CD4-positive, alpha-beta memory T cell (primary cell): ENCODE measurements at places on chromosomes 12 and 14.

GRCh38 chr14:66476964-66477363, 9.2 kb upstream of the CCDC196 start:
- DNase-seq = no peak

GRCh38 chr14:104993808-104994591, 8.4 kb downstream of the CLBA1 start:
- DNase-seq = no peak

GRCh38 chr12:49930515-49931288, 19.8 kb upstream of the AQP2 start:
- DNase-seq = no peak

DNA sequence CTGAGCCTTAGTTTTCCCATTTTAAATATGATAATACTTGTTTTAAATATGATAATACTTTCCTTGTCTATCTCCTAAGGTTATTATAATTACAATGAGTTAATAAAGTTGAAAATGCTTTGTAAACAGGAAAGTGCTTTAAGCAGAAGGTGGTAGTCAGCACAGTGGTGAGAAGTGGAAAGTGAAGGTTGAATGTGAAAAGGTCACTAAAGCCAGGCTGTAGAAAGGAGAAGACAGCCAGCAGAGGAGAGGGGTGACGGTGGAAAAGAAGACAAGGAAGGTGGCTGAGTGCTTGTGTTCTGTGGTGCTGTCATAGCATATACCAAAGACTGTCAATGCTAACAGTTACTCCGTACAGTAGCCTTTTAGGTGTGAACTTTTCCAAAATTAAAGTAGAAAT, 117.8 kb downstream of the ESR2 start:
- DNase-seq = no peak

DNA sequence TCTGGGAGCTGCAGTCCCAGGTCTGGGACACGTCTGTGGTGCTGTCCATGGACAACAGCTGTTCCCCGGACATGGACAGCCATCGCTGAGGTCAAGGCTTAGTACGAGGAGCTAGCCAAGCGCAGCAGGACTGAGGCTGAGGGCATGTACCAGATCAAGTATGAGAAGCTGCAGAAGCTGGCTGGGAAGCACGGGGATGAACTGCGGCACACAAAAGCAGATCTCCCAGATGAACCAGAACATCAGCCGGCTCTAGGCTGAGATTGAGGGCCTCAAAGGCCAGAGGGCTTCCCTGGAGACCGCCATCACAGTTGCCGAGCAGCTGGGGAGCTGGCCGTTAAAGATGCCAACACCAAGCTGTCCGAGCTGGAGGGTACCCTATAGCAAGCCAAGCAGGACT, 375.3 kb downstream of the SEC23A start:
- no peak for DNase-seq

- DNase-seq = no peak
Measured at GRCh38 chr12:24483732-24484131, 465.2 kb downstream of the BCAT1 start.

DNA sequence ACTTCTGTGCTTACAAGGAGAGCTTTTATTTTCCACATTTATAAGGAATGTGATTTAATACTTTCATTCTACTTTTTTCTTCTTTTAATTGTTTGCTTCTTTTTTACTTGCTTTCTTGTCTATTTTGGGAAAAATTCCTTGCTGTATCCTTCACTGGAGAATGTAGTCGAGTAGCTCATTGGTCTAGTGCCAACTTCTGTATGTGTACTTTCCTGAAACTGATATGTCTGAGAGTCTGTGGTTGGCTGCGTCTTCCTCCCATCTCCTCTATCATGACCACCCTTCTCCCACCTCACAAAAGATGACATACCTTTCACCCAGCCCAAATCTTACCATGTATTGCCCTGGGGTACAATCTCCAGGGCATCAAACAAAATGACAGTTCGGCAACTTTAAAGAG, 51.8 kb downstream of the MSRB3 start:
- no peak for DNase-seq

DNA sequence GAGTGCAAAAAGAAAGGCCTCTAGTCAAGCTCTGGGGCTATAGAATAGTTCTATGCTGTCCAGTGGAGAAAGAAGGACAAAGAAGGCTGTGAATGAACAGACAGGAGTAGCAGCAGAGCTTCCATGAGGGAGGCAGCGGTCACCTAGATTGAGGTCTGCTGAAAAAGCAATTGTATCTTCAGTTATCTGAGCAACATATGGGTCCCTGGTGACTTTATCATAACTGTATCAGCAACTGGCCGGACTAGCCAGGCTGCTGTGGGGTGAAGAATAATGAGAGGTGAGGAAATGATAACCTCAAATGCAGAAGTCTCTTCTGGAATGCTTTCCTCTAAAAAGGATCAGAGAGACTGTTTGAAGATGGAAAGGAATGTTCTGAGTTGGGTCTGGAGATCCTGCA, 971.3 kb upstream of the TMEM132C start:
- no peak for DNase-seq

- DNase-seq = no peak
Measured at GRCh38 chr12:46950094-46950493, 124.3 kb upstream of the SLC38A4 start.

DNA sequence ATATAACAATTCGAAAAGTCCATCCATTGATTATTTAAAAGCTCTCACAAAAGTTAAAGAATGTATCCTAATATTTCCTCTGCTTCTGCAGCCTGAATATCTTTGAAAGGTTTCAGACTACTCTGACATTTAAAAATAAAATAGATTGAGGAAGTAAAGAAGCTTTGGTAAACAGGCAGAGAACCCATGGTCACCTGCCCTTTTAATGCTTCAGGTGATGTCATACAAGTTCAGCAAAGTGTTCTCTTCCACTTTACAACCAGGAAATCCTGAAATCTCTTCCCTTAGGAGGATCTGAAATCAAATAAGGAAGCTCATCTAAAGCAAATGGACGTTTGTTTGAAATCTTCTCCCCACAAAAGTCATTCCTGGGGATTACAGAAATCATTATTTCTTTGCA, 322.4 kb downstream of the PDZRN4 start:
- DNase-seq = no peak

DNA sequence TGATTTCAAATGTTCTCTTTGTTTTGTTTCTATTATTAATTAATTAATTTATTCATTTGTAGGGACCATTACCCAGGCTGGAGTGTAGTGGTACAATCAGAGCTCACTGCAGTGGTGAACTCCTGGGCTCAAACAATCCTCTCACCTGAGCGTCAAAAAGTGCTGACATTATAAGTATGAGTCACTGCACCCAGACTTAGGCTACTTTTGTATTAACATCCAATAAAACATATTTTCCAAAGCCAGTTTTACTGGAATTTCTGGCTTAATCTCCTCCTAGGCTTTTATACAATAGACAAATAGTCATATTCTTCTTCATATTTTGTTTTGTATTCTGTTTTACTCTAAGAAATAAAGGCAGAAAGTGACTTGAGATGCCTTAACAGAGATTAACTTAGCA, 749.6 kb downstream of the SLC16A7 start:
- DNase-seq = no peak

- no peak for DNase-seq
Measured at GRCh38 chr14:77319422-77319821, 1.3 kb downstream of the POMT2 start.

GRCh38 chr12:109734219-109735000, 20.8 kb downstream of the FAM222A start:
- no peak for DNase-seq

DNA sequence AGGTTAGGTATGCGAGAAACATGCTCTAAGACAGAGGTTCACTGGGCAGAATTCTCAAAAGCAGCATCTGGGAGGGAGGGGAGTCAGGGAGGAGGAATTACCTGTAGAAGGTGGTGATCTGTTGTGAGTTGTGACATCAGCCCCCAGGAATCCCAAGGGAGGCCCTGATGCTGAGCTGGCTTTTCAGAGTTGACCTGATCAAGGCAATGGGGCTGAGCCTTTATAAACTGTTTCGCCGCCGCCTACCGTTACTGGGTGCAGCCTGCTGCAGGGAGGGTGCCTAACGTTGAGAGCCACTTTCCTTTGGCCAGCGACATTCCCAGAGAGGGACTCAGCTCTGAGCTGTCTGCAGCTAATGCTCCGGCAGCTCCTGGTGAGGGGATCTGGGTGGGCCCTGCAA, 257.9 kb upstream of the TMEM132C start:
- DNase-seq = no peak

DNA sequence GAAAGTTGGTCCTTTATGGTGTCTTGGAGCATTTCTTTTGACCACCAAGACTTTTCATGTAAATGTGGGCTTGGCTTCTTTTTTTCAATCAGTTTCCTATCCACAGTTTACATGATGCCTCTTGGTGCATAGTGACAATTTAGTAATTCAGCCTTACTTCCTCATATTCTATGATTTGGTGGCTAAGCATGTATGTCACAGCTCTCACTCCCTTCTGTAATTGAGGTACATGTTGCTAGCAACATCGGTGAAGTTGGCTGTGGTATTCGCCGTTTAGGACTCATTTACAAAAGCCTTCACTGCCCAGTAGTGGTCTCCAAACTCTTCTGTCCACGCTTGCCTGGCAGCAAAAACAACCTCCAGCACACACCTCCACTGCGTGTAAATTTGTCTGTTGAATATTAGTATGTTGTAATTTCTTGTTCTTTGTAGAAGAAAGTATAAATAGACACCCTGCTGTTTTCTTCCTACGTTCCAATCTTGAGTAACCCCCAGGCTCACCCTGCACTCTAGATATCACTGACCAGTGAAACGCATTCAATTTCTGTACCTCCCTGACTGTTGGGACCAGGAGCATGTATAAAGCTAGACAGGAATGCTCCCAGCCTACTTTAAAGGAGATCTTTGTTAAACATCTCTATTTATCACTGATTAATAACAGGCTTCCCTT, 90.4 kb downstream of the PPP2R5C start:
- DNase-seq = no peak

DNA sequence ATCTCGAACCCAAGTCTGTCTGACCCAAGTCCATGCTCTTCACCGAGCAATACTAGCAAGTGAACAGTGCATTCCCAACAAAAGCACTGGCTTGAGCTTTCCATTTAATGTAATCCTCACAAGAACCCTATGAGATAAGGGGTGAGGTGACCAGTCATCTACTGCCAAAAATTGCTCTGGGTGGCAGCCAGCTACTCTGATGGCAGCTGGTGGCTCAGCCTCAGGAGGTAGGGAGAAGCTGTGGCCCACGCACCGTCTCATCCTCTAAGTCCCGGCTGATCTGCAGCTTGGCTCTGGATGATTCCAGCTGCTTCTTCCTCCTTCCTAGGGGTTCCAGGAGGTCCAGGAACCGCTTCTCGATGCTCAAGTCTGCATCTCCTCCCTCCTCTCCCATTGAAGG, 75.2 kb downstream of the PLEKHG3 start:
- DNase-seq = no peak

DNA sequence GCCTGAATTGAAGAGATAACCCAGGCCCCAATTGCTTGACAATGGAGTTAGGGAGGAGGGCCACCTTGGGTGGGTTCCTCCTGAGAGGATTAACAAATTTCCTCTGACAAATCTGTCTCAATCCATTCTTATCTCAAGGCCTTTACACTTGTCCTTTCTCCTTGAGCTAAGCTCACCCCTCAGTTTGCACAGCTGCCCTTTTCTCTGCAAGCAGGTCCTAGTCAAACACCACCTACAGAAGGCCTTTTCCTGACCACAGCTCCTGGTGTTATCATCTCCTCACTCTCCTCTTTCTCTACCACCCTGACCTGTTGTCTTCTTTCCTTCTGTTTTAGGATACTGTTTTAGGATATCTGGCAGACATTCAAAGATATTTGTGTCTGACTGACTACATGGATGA, 26.4 kb upstream of the GSC start:
- DNase-seq = no peak
